Right lung (tissue), 10 donors: ENCODE measurements at places on chromosomes 16 and 17.

- DNase-seq: no peak
Measured at GRCh38 chr16:46775214-46775613, 27.1 kb upstream of the MYLK3 start.

DNA sequence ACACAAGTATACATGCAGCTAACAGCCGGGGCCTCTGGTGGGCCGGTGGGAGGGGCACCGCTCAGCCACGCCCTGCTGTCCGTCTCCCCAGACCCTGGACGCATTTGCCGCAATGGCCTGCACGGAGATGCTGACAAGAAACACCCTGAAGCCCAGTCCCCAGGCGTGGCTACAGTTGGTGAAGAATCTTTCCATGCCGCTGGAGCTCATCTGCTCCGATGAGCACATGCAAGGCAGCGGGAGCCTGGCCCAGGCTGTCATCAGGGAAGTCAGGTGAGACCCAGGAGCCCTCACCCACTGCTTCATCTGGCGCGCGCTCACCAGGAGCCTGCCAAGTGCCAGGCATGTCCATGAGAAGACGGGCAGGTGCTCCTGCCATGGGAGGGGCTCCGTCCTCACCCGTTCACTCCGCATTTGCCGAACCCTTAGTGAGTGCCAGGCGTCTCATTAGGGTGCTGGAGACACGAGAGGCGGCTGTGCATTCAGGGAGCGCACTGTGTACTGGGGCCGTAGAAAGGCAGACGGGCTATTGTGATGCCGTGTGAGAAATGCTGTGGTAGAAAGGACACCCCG lies 51.4 kb upstream of the ENDOV start:
- no peak for DNase-seq

- DNase-seq: no peak
Measured at GRCh38 chr16:17416461-17417311, 54.1 kb downstream of the XYLT1 start.

DNA sequence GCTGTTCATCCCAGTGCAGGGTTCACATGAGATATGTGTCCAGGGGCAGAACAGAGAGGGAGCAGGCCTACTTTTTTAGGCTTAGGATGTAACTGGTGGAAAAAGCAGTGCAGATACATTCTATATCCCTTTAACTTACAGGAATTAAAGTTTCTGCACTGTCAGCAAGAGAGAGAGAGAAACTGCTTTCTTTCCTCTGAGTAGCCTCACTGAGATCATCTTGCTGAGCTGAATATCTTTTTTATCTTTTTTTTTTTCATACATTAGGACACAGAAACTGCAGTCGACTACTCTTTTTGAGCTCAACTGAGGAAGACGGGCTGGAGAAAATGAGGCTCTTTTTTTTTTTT lies 50.1 kb downstream of the CNGB1 start:
- DNase-seq: no peak

DNA sequence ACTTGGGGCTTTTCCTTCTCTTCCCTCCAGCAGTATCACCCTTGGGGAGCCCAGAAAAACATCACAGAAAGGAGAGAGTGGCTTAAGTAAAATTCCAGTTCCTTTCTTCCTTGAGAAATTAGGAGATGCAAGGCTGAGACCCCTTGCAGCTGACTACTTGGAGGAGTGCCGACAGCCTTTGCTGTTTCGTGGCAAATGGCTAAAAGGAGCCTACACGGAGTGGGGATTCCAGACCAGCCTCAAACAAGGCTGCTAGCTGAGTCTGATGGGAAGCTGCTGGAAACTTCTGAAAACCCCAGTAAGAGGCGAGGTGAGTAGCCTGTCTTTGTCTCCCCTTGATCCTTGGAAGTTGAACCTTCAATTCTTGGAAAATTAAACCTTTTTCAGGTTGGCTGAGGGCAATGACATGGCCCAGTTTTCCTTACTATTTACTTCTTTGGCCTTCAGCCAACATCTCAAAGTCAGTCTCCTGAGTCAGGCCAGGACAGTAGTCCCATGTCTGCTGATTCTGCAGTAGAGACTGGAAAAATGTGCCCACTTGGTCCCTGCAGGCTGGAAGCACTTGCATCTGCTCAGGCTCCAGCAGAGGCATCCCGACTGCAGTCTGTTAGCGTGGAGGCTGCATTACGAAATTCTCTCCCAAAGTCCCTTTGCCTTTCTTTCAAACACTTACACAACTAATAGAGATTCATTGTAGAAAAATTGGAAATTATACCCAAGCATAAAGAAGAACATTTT lies 23.4 kb downstream of the SMIM36 start:
- peak; percentile 9 for DNase-seq

DNA sequence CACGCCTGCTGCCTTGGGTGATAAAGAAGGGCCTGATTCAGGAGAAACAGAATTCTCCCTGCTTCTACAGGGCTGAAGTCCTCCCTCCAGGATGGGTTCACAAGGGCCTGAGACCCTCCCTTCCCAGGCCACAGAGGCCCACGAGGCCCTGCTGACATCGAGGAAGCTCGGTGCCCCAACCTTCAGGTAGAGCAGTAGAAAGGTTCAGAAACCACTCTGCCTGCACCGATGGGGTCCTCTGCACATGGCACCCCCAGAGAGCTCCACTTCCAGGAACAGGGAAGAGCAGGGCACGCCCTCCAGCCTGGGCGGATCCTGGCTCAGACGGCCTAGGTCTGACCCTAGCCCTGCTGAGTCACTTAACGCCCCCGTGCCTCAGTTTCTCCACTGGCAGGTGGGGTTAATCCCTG lies 773 bp downstream of the CENPX start:
- no peak for DNase-seq
